ENCODE measurements at places on chromosomes 7 and 10.

GRCh38 chr10:20898866-20899535 lies 1.9 kb upstream of the NEBL start:
- DNase-seq: no peak

DNA sequence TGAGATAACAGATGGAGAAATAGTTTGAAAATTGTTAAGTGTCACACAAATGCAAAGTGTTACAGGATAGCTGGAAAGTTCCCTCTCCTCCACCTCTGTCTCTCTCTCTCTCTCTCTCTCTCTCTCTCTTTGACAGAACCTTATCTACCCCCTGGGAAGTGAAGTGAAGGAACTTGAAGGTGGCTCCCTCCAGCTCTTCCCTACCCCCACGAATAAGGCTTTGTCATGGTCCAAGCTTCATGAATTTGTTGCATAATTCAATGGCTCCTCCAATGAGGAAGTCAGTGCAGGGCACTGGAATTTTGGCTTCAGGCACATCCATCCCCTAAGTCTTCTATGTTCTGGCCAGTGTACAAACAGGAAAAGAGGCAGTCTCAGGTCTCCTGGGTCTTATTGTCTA lies 66.4 kb downstream of the CDHR3 start:
- no peak for DNase-seq

- DNase-seq: peak; percentile 16
These were observed 225.2 kb upstream of the PRSS58 start for GRCh38 chr7:142482891-142483658.

DNA sequence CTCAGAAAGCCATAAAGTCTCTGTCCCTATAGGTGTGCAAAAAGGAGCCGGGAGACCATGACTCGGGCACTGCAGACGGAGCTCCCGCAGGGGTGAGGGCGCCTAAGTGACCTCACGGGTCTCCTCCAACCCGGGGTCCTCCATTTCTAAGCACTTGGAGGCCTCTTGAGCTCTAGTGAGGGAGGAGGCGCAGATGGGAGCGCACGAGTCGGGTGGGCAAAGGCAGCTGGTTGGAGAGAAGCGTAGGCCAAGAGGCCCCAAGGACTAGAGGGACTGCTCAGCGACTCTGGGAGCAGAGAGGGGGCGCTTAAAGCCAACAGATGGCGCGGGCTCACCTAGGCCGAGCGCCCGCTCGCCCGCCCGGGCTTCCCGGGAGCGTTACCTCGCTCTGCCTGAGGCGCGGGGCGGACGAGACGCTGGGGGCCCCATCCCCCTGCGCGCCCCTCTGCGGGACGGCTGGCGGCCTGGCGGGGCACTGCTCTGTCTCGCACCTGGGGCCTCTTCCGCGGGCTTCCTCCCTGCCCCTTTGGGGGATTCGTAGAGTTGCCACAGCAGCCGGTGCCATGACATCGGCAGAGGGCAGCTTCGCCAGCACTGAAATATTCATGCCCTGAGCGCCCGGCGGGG lies 523 bp upstream of the CDH23 start:
- no peak for DNase-seq

DNA sequence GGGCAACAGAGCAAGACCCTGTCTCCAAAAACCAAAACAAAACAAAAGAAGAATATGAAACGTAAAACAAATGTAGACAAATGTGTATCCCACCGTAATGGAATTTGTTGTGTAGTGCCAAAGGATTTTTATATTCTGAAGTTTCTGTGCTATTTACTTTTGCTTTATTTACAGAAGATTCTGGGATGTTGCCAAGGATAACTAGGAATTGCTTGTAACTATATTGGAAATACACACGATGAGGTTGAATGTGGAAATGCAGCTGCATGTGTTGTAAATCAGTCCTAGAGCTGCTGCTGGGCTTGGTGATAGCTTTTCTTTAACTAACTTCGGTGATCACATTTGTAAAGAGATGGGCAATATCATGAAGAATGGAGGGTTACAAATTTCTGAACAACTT lies 39.5 kb downstream of the GALNT17 start:
- no peak for DNase-seq

DNA sequence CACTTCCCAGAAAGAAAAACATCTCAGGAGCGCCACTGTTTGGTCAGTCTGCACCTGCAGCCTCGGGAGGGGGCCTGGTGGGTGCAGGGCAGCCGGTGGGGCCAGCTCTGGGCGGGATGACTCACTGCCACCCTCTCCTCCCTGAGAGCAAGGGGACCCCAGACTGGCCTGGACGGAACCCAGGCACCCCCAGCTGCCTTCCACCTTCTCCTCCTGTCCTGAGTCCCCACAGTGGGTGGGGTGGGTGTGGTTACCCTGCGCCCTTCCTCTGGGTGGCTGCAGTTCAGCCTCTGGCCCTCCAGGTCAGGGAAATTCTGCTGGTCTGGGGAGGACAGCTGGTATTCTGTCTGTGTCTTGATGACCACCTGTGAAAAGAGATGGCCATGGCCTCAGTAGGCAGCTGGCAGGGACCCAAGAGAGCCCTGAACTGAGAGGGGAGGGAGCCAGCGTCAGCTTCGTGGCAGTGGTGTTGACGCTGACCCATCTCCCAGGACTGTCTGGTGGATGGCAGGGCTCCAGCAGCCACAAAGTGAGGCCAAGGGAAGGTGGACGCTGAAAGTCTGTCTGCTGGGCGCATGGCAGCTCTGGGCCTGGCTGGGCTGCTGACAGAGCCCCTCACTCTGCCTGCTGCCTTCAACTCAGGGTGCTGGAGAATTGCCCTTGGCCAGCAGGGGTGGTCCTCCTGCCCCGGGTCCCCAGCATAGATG lies 8.9 kb downstream of the CALY start:
- DNase-seq: no peak

- DNase-seq: no peak
These were observed 1.2 kb downstream of the NPC1L1 start for GRCh38 chr7:44539669-44540506.

- no peak for DNase-seq
These were observed 30.1 kb downstream of the CXCL12 start for GRCh38 chr10:44354771-44355170.

All from nucleus accumbens (tissue), 56 donors.